ENCODE measurements at places on chromosomes 2 and 18.
A peak's percentile ranks its signal among the peaks of the same experiment; 100 is the strongest.

GRCh38 chr2:66021296-66021695 is 413.6 kb upstream of the MEIS1 start:
- no peak for DNase-seq

DNA sequence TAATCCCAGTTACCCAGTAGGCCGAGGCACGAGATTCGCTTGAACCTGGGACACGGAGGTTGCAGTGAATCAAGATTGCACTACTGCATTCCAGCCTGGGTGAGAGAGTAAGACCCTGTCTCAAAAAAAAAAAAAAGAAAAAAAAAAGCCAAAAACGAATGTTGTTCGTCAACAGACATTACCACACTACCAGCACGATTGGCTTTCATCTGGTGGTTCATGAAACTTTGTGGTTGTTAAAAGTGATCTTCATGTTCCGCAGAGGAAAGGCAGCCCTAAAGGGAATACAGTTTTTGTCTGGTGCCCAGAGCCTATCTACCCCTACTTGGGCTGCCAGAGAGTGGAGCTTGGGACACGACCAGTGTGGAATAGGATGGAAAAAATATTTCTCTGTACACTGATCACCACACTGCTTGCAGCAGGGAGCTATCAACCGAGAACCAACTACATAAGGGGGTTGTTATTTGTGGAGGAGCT is 13.6 kb upstream of the CXCR4 start:
- no peak for DNase-seq

DNA sequence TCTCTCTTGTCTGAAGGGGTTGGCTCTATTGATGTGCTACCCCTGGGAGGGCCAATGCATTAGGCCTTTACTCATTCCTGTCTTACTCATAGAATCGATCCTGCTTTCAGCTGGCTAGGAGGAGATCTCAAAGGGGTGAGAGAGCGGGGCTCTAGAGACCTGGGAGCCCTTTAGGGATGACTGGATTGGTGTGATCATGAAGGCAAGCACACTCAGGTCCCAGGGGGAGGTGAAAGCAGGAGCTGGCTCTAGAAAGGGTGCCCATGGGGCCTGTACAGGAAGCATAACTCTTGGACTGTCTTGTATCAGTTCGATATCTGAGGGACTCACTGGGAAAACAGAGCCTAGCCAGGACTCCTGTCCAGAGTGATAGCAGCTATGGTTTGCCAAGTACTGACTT is 47.8 kb downstream of the INPP4A start:
- peak; percentile 43 for DNase-seq

- DNase-seq, result no peak
Observed at GRCh38 chr2:68505603-68506159, 38.3 kb downstream of the APLF start.

- no peak for DNase-seq
Observed at GRCh38 chr18:6633310-6633709, 96.2 kb upstream of the ARHGAP28 start.

DNA sequence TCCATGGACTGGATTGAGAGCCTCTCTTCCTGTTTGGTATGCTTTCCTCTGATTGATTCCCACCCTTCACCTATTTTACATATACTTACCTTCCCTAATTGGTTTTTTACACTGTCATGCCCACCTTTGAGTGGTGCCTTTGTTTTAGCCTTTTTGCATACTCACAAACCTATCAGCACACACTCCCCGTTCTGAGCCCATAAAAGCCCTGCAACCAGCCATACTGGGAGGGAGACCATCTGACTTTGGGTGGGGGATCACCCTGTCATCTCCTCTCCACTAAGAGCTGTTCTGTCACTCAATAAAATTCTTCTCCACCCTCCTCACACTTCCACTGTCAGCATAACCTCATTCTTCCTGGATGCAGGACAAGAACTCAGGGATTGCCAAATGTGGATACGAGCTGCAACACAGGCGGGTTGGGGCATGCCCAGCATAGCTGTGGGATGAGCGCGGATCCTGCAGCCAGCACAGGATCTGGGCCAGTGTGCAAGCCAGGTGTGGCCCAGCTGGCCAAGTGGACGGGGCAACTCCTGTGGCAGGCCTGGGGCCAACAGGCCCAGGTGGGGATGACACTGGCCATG is 9.4 kb upstream of the MOB1A start:
- no peak for DNase-seq

DNA sequence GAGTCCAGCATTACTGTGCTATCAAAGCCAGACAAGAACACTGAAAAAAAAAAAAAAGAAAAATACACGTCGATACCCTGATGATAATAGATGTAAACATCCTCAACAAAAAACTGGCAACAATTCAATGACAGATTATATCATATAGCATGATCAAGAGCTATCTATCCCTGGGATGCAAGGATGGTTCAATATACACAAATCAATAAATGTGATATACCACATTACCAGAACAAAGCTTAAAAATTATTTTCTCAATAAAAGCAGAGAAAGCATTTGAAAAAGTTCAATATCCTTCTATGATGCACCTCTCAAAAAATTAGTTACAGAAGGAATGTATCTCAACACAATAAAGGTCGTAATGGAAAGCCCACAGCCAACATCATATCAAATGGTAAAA is 332.8 kb upstream of the MMADHC start:
- DNase-seq, result no peak
